GM13976 (cell line): ENCODE measurements at places on chromosomes 2 and 18.

GRCh38 chr18:36516726-36517125 lies 219.2 kb downstream of the FHOD3 start:
- no peak for DNase-seq

DNA sequence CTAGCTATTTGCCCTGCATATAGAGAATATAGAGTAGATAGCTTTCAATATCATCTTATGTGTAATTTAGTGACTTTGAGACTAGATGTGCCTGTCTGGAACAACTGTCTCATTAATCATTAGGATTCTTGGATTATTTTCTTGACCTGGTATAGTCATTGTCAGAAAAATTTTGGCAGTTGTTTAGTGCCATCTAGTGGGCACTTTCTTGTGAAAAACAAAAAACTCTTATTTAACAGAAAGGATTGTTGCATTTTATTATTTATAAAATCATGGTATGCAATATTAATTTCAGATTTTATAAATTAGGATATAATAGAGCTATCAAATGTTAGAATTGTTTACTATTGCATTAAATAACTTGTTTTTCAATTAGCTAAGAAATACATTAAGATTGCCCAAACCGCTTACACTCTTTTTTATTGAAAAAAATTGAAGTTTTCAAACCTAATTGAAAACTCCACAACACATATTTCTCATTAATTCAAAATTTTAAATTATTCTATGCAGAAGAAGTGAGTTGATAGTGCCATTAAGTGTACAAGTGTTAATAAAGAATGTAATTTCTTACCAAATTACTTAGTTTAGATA lies 80.3 kb downstream of the DYNAP start:
- DNase-seq = peak; percentile 32

DNA sequence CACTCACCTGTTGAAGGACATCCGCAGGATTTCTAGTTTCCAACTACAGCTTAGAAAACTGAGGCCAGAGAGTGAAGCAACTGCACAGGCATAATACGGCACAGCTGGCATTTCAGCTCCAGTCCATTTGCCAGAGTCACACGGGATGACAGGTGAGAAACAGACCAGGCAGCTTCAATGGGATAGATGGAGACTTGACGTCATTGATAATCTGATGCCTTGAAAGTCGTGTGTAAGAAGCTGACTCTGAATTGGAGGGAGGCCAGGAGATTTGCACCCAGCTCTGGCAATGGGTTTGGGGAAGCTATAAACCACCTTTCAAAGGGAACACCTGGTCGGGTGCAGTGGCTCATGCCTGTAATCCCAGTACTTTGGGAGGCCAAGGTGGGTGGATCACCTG lies 12.4 kb upstream of the DNMT3A start:
- DNase-seq = no peak

- DNase-seq = no peak
These were observed 132.1 kb upstream of the SERPINE2 start for GRCh38 chr2:224171226-224171625.

GRCh38 chr2:223044092-223044836 lies 7.7 kb upstream of the KCNE4 start:
- DNase-seq = no peak

- no peak for DNase-seq
These were observed 48.2 kb downstream of the DIS3L2 start for GRCh38 chr2:232009639-232010274.

DNA sequence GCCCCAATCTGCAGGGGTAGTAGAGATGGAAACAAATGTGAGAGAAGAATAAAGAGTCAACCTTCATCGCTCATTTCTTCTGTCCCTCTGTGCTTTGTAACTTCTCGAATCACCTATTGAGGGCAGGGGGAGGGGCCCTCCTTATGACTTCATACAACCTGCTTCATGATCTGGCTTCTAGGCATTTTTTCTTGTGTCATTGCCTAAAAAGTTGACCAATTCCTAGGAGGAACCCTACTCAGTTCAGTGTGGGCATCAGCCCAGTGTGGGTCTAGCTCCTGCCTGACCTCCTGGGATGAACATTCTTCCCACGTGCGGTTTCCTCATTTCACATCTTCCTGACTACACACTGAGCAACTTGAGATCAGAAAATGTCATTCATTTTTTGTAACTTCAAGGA lies 46.3 kb upstream of the CREB1 start:
- DNase-seq = no peak

DNA sequence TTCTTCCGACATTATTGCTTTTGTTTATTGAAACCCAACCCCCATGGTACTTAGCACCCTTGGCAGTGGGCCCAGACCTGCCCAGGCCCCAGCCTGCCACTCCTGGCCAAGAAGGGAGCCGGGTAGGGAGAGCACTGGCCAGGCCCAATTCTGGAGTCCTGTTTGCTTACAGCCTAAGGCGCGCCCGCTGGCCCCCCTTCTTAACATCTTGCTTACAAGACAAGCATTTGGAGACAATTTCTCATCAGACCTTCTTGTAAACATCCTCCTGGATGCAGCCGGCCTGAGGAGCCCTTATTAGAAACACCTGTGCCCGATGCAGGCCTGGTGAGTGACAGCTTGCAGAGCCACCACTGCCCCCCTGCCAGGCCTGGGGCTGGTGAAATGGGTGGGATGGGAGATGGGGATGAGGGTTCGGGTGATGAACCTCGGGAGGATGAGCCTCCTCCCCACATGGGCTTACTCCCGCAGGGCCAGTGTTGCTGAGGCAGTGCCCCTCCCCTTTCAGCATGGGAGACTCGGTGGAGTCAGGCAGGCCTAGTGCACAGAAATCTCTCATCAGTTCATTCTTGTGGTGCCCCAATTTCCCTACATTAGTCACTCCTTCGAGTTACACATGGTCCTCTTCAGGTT lies 217.5 kb downstream of the CYP26B1 start:
- DNase-seq = no peak

- DNase-seq = no peak
These were observed 669.4 kb downstream of the IRS1 start for GRCh38 chr2:226130192-226130591.

- DNase-seq = no peak
These were observed 7.1 kb downstream of the PCBP1 start for GRCh38 chr2:70094171-70094977.

DNA sequence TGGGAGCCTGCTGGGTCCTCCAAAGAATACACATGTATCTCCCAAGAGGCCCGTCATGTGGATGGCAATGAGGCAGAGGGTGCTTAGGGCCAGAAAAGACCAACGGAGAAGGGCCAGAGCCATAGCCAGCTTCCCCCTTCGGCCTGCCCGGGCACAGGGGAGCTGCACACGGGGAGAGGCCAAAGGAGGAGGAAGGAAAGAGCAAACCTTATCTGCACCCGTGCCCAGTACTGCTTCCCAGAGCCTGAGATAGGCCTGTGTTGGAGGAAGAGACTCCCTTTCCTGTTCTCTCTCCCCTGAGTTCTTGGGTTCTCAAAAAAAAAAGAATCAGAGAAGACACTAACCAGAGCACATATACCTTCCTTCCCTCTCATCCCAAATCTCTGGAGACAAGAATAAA lies 250.3 kb downstream of the ANAPC1 start:
- no peak for DNase-seq

DNA sequence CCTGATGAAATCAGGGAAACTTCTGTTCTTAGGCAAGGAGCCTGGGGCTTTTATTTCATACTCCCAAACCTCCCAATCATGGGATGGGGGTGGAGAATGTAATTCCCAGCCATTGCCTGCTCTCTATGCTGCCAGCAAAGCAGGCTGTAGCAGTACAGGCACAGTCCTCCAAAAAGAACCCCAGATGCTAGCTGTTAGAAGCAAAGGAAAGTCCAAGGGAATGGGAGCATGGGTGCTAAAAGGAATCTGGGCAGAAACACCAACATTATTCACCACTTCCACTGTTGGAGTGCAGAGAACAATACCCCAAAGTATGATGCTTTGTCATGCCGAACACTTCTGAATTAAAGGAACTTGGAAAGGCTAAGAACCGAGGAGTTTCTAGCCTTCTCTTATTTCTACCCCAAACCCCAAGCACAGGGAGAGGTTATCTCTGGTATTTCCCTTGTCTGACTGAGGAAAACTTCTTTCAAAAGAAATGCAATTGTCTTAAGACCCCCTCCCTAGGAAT lies 24.7 kb downstream of the MDH1 start:
- no peak for DNase-seq

DNA sequence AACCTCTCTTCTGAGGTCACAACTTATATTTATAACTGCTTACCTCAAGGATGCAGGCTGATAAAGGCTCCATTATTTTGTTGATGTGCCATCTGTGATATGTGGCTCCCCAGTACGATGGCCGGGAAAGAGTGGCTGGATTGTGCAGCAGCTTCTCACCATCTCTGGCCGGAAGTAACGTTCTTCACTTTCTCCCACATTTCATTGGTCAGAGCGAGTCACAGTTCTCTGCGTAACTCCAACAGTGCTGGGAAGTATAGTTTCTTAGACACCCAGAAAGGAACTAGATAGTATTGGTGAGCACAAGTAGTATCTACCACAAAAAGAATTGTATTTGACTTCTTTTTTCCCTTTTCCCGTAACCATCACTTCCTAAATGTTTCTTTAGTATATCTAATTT lies 28.7 kb downstream of the ZSWIM2 start:
- DNase-seq = no peak

DNA sequence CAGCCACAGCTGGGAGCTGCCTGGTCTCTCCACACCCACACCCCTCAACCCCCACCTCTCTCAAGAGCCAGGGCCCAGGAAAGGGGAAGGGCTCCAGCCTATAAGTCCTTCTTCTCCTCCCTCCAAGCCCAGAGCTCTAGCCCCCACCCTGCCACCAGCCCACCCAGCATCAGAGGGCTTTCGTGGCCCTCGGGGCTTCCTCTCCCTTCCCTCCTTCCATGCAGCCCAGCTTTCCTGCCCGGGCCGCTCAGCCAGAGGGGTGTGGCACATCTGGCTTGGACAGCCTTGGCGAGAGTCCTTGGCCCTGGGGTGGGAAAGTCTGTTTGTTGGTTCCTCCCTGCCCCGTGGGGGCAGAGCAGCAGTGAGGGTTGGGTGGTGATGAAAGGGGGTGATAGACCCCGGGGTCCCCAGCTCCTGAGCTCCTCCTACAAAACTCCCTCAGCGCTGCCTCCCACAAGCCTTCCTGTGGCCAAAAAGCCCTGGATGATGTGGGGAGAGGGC lies 7.0 kb downstream of the TNS1 start:
- DNase-seq = no peak
